ENCODE measurements at places on chromosomes 3 and 15. TPM values are rescaled to one million over a fixed set of nuclear protein-coding genes. Genes with fewer than 3 reads are reported as not detected.
A peak's percentile ranks its signal among the peaks of the same experiment; 100 is the strongest.

GRCh38 chr15:73838831-73839426 lies 34.4 kb upstream of the TBC1D21 start:
- DNase-seq: no peak

DNA sequence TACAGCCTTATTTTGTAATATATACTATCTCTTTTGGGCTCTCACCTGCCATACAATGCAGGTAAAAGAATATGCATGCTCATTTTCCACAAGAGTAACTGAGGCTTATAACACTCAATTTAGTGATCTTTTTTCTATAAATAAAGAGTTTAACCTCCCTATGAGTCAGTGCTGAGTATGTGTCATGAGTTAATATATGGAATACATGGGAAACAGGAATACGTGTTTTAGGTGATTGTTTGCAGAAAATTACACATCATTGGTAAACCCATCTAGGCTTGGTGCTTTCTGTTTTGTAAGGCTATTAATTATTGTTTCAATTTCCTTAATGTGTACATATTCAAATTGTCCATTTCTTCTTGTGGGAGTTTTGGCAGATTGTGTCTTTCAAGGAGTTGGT lies 411.3 kb downstream of the GRM7 start:
- DNase-seq: no peak

- DNase-seq: no peak
These were observed 35.6 kb upstream of the FAM107A start for GRCh38 chr3:58612830-58613229.

GRCh38 chr15:69082021-69082502 lies 67.6 kb downstream of the NOX5 start:
- DNase-seq: no peak

- DNase-seq: no peak
These were observed 23.9 kb downstream of the FOXP1 start for GRCh38 chr3:71559578-71560162.

GRCh38 chr3:151403246-151403645 lies 18.7 kb upstream of the P2RY12 start:
- no peak for DNase-seq

DNA sequence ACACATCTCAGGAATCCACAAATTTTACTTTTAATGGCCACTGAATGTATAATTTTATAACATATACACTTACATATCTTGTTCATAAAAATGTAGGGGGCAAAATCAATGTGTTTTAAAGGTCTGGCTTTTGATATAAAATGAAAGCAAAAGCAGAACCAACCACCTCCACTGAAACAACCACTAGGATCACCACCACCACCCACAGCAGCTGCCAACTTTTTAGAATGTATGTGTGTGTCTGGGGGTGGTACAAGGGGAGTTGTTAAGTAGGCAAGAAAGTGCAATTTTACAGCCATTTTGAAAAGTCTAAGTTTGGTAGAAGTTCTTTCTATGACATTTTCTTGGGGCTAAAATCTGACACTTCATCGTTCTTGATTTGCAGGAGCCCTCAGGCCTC lies 44.0 kb downstream of the OTOL1 start:
- no peak for DNase-seq

DNA sequence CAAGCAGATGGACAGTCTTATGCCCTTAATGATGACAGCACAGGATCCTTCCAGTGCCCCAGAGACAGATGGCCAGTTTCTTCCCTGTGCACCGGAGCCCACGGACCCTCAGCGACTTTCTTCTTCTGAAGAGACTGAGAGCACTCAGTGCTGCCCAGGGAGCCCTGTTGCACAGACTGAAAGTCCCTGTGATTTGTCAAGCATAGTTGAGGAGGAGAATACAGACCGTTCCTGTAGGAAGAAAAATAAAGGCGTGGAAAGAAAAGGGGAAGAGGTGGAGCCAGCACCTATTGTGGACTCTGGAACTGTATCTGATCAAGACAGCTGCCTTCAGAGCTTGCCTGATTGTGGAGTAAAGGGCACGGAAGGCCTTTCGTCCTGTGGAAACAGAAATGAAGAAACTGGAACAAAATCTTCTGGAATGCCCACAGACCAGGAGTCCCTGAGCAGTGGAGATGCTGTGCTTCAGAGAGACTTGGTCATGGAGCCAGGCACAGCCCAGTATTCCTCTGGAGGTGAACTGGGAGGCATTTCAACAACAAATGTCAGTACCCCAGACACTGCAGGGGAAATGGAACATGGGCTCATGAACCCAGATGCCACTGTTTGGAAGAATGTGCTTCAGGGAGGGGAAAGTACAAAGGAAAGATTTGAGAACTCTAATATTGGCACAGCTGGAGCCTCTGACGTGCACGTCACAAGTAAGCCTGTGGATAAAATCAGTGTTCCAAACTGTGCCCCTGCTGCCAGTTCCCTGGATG lies 198.7 kb downstream of the AKAP13 start:
- no peak for DNase-seq

- DNase-seq: peak; percentile 19
These were observed 2.9 kb downstream of the RAB43 start for GRCh38 chr3:129118745-129119144.

Gene GPR176
- total RNA-seq: 0.20 TPM

Gene OR5K2
- not detected for total RNA-seq

All from CD8-positive, alpha-beta memory T cell (primary cell).